ENCODE measurements at places on chromosomes 1 and 21.

GRCh38 chr1:116804736-116805135, 50.5 kb downstream of the CD2 start:
- no peak for DNase-seq

DNA sequence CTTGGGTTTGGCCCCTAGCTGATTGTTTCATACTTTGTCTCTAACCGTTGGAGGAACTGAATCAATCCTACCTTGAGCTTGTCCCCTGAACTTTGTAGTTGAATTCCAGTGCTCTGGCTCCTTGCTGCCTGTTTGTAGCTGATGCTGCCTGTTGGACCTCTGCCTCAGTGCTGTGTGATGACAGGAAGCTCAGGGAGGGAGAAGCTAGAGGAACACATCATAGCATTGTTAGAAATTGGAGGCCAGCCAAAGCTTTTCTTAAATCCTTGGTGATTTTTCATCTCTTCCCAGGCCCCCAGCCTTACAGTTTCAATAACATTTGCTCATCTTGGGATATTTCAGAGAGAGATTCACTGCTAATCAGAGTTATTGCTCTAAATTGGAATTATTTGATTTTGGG, 34.0 kb downstream of the MACF1 start:
- no peak for DNase-seq

DNA sequence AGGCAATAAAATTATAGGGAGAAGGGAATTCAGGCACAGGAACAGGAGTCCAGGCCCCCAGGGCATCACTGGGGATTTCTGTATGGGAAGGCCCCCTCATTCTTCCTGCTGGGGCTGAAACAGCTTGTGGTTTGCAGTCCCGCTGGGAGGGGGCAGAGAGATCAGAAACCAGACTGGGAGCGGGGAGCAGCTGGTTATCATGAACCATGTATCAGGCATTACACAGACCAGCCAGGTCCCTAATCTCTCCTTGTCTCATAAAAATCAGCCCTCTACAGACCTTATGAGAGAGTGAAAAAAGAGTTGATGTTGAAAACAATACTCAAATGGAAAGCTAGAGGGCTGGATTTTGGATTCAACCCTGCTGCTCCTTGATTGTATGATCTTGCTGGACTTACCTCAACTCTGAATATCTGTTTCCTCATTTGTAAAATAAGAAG, 93.4 kb upstream of the F3 start:
- DNase-seq = no peak

- no peak for DNase-seq
Observed at GRCh38 chr1:155158991-155159390, 14.1 kb downstream of the KRTCAP2 start.

- no peak for DNase-seq
Observed at GRCh38 chr1:160664573-160665051, 17.8 kb upstream of the SLAMF1 start.

- DNase-seq = no peak
Observed at GRCh38 chr1:160614410-160614809, 32.4 kb downstream of the SLAMF1 start.

GRCh38 chr1:183411091-183411490, 7.1 kb downstream of the NMNAT2 start:
- DNase-seq = no peak

DNA sequence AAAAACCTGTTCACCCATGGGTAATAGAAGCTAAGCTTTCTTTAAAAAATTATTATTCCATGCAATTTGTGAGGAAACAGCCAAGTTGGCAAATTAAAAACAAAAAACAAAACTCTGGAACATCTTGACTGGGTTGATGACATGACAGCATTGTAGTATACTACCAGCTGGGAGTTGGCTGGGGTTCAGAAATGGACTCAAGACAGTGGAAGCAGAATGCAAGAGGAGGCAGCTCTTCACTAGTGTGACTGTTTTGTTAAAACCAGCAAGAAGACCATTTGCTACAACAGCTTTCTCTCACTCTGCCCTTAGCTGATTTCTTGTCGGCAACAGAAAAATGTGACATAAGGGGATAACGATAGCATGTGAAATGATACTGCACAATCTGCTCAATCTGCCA, 1298.9 kb upstream of the ADGRL4 start:
- no peak for DNase-seq

GRCh38 chr1:50358962-50359361, 64.3 kb downstream of the DMRTA2 start:
- DNase-seq = no peak

DNA sequence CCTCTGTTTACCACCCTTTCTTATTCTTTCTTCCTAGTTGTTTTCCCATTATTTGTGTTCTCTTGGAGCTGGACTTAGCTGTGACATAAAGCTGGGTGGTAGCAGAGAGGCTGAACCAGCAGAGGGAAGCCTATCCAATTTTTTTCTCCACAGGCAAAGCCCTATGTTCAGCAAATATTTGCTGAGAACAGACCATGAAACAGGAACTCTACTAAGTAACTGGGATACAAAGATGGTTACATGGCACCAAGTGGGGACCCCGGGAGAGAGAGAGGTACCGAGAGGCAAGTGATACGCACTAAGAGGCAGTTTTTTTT, 6.6 kb downstream of the CFAP141 start:
- no peak for DNase-seq

DNA sequence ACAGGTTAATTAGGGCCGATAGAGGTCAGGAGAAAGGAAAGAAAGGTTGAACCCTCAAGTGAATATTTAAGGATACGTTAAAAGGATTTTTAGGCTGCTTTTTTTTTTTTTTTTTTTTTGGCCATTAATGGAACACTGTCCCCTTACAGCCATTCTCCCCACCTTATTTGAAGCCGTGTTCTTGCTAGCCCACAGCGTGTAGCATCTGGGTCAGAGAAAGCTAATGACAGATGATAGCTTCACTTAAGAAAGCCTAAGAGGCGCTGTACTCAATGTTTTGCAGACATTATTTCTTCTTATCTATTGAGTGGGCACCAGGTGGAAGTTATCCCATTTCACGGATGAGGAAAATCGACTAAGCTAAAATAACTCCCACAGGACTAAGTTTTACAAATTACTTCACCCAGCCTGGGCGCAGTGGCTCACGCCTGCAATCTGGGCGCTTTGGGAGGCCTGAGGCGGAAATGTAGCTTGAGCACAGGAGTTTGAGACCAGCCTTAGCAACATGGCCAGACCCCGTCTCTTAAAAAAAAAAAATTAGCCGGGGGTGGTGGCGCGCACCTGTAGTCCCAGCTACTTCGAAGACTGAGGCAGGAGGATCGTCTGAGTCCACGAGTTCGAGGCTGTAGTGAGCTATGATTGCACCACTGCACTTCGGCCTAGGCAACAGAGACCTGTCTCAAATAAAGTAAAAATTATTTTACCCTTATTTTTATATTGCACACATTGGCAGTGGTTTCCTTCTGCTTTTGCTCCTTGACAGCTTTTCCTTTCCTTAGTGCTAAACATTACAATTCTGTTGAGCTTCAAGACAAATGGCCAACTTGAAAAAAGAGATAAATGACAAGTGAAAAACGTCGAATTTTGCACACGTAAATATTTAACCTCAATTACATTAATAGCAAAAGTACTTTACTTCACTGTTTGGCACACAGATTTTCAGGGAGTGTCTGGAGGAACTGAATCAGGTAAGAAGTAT, 1.1 kb upstream of the PHTF1 start:
- DNase-seq = no peak

- DNase-seq = no peak
Observed at GRCh38 chr1:167635941-167636340, 5.9 kb downstream of the RCSD1 start.

GRCh38 chr1:30895944-30896660, 12.5 kb downstream of the SDC3 start:
- no peak for DNase-seq

- peak; percentile 4 for DNase-seq
Observed at GRCh38 chr1:175338387-175339135, 146.0 kb upstream of the KIAA0040 start.

GRCh38 chr1:106924360-106924759, 132.1 kb upstream of the PRMT6 start:
- peak; percentile 5 for DNase-seq

- DNase-seq = no peak
Observed at GRCh38 chr1:64320470-64320869, 117.0 kb downstream of the UBE2U start.

- DNase-seq = no peak
Observed at GRCh38 chr1:222034790-222035189, 292.9 kb upstream of the DUSP10 start.

DNA sequence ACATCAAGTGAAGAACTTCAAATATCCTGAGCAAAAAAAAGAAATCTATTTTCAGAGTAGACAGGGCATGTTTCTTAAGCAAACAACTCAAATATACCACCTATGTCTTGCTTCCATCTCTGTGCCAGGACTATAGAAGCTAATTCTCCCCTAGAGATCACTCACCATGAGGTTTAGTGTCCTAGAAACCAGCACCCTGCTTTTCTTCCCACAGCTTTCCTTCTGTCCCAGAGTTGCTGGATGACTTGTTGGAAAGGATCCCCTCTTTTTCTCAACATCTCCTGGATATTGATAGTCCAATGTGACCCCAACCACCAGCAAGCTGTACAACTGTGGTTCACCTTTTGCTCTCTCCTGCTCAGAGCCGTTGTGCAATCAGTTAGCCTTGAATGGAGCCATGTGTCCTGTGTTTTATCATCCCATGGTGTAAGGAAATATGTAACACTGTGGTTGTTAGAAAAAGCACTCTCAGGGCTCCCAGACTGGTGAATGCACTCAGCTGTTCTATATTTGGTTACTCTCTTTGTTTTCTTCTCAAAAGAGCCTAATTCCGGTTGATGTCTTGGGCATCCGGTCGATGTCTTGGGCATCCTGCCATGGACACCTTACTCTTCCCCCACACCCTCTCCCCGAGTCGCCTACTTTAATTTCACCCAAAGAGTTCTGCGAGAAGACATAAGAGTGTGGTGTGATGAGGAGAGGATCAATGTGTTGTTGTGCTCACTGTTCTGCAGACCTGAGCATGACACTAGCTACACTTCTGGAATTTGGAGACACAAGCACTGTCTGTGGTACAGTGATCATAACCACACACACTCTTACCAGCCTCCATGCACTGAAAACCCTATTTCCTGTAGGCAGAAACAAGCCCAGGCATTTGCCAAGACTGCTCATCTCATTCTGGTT, 1.7 kb downstream of the TNFSF4 start:
- no peak for DNase-seq

- no peak for DNase-seq
Observed at GRCh38 chr1:22777388-22778057, 66.9 kb downstream of the EPHB2 start.

DNA sequence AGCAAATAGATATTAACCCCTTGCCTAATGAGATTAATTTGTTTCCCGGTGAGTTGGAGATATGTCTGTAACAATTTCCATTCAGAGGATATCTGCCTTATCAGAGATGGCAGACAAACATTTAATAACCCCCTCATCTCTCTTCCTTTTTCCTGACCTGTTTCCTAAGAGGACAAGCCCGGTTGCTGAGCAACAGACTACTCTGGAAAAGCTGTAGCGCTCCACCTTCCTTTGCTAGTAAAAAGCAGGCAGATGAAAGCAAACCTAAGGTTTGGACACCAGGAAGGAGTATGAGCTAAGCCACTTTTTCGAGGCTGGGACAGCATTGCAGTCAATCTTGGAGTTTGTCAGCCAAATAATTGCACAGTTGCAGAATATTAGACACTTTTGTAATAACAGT, 82.4 kb downstream of the RGS21 start:
- no peak for DNase-seq

DNA sequence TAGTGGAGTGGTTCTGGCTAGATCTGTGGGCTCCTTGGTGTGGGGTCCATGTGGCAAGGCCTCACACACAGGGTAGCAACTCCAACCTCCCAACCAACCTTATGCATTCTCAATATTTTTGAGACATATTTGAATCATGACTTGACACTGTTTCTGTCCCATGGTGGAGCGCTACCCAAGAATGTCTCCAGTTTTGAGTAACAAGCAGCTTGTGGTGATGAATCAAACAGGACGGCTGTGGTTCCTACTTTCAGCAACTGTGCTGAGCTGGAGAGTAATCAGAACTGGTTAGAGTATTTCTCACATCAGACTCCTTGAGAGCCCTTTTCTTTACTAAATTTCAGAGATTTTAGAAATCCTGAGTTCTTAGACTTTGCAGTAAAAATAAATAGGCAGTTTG, 3.1 kb downstream of the LCE3D start:
- no peak for DNase-seq

- no peak for DNase-seq
Observed at GRCh38 chr21:15144026-15144425, 79.2 kb upstream of the NRIP1 start.

- no peak for DNase-seq
Observed at GRCh38 chr1:52641307-52641706, 8.3 kb downstream of the SHISAL2A start.

DNA sequence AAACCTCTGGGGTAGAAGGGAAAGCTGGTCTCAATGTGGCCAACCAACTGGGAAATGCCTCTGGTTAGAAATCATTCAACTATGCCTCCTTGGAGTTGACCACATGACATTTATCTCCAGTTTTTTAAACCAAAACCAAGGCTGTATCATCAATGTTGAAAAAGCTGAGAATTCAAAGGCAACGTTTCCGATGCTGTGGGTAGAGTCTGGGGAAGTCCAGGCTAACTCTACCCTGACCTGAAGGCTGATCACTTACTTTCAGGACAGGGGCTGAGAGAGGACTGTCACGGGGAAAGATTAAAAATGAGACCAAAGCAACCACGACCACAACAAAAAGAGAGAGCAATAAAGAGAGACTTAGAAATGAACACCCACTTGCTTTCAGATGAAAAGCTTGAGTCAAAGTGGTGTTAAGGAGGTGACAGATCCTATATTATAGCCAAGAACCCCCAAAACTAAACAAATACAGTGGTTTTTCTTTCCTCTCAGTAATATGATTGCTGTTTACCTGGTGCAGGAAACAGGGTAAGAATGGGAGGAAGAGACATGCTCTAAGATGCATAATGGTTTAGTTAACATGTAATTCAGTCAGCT, 90.8 kb upstream of the TNFSF4 start:
- no peak for DNase-seq

GRCh38 chr1:19322481-19322880, 10.4 kb downstream of the SLC66A1 start:
- no peak for DNase-seq

DNA sequence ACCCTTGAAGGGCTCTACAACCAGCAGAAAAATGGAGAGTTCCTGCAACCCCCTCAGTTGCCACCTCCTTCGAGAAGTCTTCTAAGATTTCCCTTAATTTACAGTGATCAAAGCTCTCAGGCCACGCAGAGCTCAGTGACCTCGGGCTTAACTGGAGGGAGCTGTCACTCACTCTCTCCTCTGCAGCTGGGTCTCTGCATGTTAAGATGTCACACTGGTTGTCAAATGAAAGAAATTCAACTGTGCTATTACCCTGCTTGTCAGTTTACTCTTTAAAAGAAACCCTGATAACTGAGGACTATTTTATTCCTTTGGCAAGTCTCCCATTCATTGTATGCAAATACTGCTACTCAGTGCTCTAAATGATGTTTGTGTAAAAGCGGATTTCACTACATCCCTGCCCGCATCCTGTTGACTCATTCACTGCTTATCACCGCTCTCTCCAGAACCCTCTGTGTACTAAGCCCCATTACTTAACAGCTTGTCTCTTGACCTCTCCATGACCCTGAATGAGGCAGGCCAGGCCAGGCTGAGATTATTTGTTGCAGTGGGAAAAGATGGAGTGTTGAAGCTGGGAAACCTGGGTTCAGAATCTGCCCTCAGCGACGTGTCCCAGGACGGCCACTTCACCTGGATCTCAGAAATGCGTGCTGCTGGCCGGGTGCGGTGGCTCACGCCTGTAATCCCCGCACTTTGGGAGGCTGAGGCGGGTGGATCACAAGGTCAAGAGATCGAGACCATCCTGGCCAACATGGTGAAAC, 13.7 kb downstream of the DHRS3 start:
- no peak for DNase-seq

- DNase-seq = no peak
Observed at GRCh38 chr1:242056988-242057744, 58.3 kb upstream of the MAP1LC3C start.

Measured in right kidney (tissue), 9 donors.